ENCODE measurements at places on chromosomes 4 and X.
A peak's percentile ranks its signal among the peaks of the same experiment; 100 is the strongest.

- DNase-seq = no peak
Measured at GRCh38 chr4:24105327-24106038, 215.6 kb upstream of the PPARGC1A start.

- no peak for DNase-seq
Measured at GRCh38 chr4:145847764-145848163, 90.9 kb downstream of the ZNF827 start.

GRCh38 chr4:38861791-38862190, 5.2 kb upstream of the TLR6 start:
- DNase-seq = no peak

GRCh38 chr4:82216219-82216618, 157.6 kb downstream of the HNRNPD start:
- no peak for DNase-seq

DNA sequence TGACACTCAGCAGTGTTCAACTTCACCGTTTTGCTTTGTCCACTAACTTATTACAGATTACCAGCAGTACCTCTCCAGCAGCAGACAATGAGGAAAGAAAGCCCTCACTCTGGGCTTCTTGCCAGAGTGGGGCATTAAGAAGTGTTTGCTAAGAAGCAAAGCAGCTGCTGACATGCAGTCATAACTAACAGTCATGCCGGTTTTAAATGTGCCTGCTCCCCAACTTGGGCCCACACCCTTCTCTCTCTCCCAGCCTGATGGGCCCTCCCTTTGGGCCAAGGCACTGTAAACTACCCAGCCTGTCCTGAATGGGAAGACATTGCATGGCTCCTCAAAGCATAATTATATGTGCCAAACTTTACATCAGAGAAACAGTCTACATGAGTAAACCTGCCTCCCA, 54.6 kb upstream of the HHIP start:
- DNase-seq = no peak

DNA sequence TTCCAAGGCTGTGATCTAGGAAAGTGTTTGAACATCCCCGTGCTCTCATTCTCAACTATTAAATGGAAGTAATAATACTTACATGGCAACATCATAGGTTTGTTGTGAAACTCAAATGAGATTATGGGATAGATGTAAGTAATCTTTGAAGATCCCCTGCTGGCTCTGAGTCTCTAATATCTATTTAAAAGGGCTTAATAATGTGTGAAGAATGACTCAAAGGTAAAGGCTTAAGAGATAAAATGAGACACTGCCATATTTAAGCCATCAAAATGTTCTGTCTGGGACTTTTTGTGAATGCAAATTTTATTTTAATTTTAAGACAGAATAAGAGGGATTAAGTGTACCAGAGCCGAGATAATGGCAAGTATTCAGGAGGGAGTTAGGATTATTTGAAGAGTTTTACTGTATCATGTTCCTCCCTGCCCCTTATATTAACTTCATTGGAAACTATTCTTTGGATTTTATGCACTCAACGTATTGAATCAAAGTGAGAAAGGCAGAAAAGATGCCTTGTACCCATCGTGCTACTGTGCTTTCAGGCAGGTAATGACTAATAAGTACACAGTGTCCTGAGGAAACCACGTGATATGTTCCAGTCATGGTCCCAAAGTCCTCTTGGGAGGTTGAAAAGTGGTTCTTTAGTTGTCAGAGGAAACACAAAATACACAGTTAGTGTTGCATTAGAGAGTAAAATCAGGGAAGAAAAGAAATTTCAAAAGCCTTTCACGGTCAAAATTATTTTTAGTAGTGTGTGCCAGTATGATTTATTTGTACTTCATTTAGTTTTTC, 192.4 kb downstream of the RBM46 start:
- no peak for DNase-seq

DNA sequence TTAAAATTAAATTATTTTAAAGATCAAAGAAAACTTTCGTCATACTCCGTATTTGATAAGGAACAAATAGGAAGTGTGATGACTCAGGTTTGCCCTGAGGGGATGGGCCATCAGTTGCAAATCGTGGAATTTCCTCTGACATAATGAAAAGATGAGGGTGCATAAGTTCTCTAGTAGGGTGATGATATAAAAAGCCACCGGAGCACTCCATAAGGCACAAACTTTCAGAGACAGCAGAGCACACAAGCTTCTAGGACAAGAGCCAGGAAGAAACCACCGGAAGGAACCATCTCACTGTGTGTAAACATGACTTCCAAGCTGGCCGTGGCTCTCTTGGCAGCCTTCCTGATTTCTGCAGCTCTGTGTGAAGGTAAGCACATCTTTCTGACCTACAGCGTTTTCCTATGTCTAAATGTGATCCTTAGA, at the start of gene CXCL8:
Gene CXCL8 (plus strand): TSS at position 217 of the 426 bp plus-strand sequence. CDS start 90 bp downstream, at position 307.
- DNase-seq = no peak

GRCh38 chr4:109406337-109406931, 27.2 kb upstream of the SEC24B start:
- DNase-seq = no peak

DNA sequence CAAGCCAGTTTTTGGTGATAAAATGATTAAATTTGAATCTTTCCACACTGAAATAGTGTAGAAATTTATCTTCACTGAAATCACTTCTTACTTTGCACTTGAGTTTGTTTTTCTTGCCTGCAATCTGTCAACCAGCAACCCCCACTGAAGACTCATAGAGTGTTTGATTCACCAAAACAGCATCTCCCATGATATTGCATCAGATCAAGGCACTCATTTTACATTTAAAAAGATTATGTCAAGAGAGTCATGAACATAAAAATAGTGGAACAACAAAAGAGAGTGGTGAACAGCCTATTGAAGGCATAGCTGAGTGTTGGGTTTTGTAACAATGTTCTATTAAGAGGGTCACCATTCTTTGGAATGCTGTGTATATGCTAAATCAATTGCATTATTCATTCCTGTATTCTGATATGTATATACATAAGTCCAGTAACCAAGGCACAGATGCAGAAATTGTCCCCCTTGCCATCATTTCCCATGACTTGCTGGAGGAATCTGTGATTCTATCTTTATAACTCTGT, 1934.9 kb downstream of the ARAP2 start:
- DNase-seq = no peak

GRCh38 chr4:116150152-116150551, 935.2 kb downstream of the TRAM1L1 start:
- no peak for DNase-seq

- DNase-seq = no peak
Measured at GRCh38 chr4:142707401-142707800, 138.7 kb downstream of the INPP4B start.

- peak; percentile 40 for DNase-seq
Measured at GRCh38 chrX:150364347-150365050, 1.4 kb downstream of the MAMLD1 start.

DNA sequence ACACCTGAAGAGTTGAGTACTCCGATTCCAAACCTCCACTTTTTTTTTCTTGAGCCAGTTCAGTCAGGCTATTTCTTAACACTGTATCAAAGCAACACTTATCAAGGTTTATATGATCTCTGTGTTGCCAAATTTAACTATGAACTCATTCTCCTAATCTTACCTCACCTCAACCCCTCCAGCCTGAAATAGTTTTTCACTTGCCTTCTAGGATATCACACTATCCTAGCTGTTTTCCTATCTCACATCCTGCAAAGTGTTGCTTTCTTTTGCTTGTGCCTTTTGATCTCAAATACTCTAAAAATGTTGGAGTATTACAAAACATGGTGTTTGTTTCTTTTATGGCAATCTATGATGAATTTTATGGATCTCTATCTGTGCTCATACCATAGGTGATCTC, 415.0 kb downstream of the CFAP47 start:
- no peak for DNase-seq

DNA sequence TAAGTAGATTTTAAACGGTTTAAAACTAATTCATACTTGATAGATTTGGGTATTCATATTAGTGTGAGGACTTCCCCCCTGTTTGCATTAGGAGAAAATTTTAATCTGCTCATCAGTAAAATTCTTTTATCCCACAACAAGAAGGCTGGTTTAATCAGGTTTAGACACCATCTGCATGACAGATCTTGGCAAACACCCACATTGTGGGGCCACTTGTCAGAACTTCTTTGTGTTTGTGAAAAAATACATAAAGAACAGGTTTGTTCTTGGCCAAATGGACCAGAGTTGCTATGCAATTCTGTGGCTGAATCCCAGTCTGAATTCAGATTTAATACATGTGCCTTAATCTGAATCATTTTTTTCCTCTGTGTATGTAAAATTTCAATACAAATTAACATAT, 121.1 kb downstream of the REPS2 start:
- no peak for DNase-seq

DNA sequence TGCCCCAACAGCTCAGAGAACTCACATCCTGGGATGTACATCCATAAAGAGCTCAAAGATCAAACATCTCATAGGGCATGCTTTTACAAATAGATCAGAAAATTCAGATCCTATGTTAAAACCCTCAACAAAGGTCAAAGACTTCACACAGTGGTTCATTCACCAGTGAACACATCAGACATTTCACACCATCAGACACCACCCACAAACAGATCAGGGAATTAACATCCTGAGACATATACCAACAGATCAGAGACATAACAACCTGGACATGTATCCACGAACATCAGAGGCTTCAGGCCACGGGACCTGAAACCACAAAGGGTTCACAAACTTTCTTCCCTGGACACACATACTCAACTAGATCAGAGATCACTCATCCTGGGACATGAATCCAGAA, 23.4 kb downstream of the SUV39H1 start:
- DNase-seq = no peak

DNA sequence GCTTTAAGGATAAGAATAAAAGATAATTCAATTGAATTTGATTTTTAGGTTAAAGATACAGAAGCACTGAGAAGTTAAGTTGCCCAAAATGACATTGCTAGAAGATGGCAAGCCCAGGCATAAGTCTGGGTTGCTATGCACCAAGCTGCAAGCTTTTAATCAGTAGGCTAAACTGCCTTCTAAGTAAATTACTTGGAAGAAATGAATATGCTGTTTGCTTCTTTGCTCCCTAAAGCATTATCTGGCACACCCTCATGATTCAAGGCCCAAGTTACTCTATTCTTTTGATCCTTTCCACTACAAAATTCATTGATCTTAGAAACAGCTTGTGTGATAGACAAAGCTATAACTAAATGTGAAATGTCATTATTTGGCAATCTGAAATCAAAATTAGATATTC, 1991.1 kb downstream of the ARAP2 start:
- DNase-seq = no peak

- DNase-seq = no peak
Measured at GRCh38 chr4:62835631-62836030, 1573.6 kb downstream of the TECRL start.
